ENCODE measurements at places on chromosomes 2 and 18. TPM values are rescaled to one million over a fixed set of nuclear protein-coding genes. Genes with fewer than 3 reads are reported as not detected.

Gene KCNK3
- 2.8 TPM for total RNA-seq

Gene METTL21A
- 32.6 TPM for total RNA-seq

Gene SH3RF3
- total RNA-seq = 1.9 TPM

Gene TBR1
- not detected for total RNA-seq

Gene NEB
- not detected for total RNA-seq

Gene CD226
- total RNA-seq = 0.10 TPM

Gene CAPN14
- total RNA-seq = 1.0 TPM

Gene KIF5C
- total RNA-seq = 1.3 TPM

Gene TNFRSF11A
- 1.3 TPM for total RNA-seq

Gene CYS1
- 0.79 TPM for total RNA-seq

Gene MATN3
- 0.81 TPM for total RNA-seq

Gene PTCD3
- total RNA-seq = 38.3 TPM

Gene LTBP1
- total RNA-seq = 9.2 TPM

GRCh38 chr2:217664761-217665160, 338.0 kb downstream of the TNS1 start:
- DNase-seq = no peak

- no peak for DNase-seq
Measured at GRCh38 chr18:62810682-62811081, 95.3 kb downstream of the PHLPP1 start.

DNA sequence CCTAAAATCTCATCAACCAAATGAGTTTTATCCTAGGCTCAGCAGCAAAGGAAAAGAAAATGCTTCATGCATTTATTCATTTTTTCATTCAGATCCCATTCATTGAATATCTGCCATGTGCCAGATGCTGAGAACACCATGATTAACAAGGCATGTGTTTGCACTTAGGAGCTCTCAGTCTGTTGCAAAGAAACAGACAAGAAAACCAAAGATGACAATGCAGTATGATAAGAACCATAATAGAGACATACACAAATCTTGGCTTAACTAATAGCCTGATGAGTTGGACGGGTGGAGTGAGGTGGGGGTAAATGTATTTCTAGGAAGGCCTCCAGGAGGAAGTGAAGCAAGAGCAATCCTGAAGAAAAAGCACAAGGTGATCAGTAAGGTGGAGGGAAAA, 177.8 kb upstream of the SCN7A start:
- no peak for DNase-seq

- DNase-seq = no peak
Measured at GRCh38 chr2:234278556-234279255, 218.2 kb downstream of the ARL4C start.

DNA sequence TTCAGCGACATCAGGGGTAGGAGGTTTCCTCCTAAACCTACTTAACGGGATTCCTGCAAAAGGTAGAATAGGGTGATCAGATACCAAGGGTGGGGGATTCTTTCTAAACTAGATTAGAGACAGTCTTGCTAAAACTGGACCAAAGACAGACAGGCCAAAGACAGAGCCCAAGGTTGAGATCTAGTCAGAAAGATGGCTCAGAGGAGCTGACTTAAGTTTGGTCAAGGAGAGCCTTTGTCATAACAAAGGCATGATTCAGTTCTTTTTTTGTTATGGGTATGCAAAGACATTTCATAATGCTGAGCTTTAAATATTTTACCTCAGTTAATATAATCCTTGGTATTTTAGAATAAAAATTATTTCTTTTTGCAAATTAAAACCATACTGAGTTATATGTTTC, 17.8 kb upstream of the GPR75 start:
- DNase-seq = no peak

- no peak for DNase-seq
Measured at GRCh38 chr18:35467624-35468016, 30.1 kb downstream of the INO80C start.

DNA sequence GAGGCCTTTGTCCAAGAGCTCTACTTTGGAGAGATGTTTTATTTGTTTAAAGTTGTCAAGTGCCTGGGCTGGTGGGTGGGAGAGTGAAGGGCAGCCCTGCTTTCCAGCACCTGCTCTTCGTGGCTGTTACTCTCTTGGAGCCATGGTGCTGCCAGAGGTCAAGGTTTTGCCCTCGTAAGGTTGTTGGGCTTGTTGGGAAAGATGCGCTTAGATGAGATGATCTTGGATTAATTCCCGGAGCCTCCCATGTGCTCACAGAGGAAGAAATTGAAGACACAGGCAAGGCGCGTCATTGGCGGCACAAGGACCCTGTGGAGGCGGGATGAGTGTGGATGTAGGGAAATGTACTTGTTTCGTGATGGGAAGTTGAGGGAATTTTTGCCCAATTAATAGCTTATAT, 27.9 kb downstream of the ZCCHC2 start:
- no peak for DNase-seq

DNA sequence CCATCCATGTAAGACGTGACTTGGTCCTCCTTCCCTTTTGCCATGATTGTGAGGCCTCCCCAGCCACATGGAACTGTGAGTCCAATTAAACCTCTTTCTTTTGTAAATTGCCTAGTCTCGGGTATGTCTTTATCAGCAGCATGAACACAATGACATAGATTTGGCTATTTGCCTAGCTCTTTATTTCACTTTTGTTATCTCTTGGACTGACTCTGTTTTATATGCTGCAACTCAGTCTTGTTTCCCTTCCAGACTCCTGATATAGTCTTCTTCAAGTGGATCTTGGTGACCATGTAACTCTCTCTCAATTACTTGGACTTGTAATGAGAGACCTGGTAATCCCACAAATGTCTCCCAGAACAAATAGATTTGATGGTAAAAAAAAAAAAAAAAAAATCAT, 627.6 kb downstream of the CCDC85A start:
- peak; percentile 22 for DNase-seq

- peak; percentile 52 for DNase-seq
Measured at GRCh38 chr2:20135631-20136050, 84.2 kb upstream of the LAPTM4A start.

- DNase-seq = peak; percentile 43
Measured at GRCh38 chr2:160269365-160269764, 69.3 kb upstream of the ITGB6 start.

- no peak for DNase-seq
Measured at GRCh38 chr18:76604935-76605240, 109.8 kb upstream of the ZNF516 start.

- no peak for DNase-seq
Measured at GRCh38 chr18:45243340-45244110, 371.8 kb upstream of the SLC14A2 start.

GRCh38 chr2:218041302-218042168, 27.5 kb upstream of the RUFY4 start:
- DNase-seq = no peak

DNA sequence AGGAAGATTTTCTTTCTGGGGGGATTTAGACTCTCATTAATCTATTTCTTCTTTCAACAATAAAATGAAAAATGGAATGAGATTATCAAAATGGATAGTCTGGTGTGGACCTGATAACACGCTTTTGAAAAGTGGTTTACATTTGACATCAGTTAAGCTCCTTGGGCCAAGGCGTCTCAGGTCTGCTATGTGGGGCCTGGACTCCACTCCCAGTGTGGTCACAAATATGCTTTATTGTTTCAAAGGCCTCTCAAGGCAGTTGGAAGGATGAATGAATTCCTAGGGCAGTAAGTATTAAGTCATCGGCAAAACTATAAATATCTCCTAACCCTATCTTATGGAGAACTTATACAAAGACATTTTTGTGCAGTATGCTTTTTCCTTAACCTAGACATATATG, 74.5 kb downstream of the ETAA1 start:
- DNase-seq = no peak

GRCh38 chr2:150911766-150912280, 349.8 kb downstream of the RBM43 start:
- peak; percentile 88 for DNase-seq

GRCh38 chr2:128834880-128835252, 516.2 kb upstream of the HS6ST1 start:
- DNase-seq = no peak

GRCh38 chr2:207746131-207746530, 23.6 kb downstream of the FZD5 start:
- peak; percentile 67 for DNase-seq

GRCh38 chr2:95077530-95077825, 44.1 kb downstream of the MRPS5 start:
- DNase-seq = peak; percentile 43

GRCh38 chr2:102129082-102129481, 13.5 kb upstream of the IL1R1 start:
- no peak for DNase-seq

DNA sequence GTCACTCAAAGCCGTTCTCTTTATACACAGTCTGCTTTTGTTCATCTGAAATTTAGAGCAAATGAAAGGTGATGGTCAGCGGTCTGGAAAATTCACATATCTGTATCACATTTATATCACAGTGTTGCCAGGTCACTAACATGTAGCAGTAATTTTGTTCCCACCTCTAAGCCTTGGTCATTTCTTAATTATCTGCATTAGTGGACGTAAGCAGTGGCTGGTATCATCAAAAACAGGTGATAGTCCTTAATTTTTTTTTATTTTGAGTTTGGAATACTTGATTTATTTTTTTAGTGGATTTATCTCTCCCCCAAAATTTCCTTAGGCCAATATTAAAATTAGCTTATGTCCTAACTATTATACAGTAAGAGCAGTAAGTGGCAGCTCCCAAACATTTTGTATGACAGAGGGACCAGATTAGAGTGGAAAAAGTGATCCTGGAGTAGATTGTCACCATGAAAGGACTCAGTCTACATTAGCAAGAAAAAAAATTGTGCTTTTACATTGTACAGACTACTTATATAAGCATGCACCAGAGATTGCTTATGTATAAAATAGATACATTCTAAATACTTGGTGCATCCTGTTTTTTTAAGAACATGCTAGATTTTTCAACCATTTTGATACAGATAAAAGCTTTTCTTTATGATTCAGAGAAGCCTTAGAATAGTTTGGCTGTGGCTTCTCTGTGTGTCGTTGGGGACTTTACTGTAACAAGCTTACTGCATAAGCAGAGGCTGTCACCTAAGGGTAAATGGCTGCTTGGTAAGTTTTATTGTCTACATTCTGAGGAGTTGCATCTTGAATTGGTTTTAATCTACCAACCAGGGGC, 65.0 kb downstream of the MAPRE2 start:
- DNase-seq = no peak

DNA sequence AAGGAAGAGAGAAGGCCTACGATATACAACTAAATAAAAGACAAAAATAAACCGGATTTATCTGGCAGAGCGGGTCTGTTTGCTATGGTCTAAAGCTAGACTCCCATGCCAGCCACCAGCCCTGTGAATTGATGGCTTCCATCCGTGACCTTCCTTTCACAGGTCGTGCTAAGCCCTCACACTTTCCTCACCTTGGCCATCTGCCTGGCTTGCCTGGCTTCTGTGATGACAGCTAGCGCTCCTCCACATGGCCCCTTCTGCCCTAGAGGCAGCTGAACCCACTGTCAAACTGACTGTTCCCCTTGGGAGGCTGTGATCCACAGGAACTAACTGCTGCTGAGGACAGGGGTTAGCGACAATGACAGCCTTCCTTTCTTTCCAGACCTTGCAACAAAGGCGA, 32.5 kb downstream of the GAREM1 start:
- DNase-seq = no peak

GRCh38 chr2:141458351-141458750, 672.5 kb downstream of the LRP1B start:
- DNase-seq = no peak

GRCh38 chr18:77177009-77177408, 44.4 kb upstream of the MBP start:
- DNase-seq = peak; percentile 22

DNA sequence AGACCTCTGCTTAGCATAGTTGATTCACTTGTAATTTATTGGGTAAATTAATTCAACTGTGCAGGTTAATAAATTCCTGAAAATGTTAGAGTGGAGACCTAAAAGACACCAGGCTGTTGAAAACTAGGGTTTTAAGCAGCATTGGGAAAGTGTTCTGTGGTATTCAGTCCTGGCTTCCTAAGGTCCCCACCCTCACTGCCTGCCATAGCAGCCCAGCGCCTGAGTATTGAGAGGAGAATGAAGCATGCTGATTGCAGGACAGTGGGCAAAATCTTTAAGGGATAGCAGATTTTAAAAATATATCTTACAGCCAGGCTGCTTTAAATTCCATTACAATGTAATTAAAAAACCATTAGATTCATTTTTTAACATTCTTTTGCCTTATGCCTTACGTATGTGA, 20.6 kb downstream of the MEIS1 start:
- no peak for DNase-seq

DNA sequence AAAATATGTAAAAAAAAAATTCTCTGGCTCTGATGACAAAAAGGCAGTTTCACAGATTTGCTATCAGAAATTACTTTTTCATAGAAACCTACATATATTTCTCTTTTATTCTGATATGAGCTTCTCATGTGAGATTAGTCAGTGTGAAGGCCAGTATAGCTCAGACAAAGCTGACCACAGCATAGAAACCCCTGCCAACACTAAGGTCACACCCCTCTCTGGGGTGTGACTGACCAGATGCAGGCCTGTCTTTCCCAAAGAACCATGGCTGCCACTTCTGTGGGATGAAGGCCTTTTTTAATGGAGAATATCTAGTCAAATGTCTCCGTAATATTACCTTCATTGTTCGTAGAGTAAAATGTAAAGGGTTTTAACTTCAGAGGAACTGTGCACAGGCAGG, 330.3 kb upstream of the KCNJ3 start:
- DNase-seq = no peak

DNA sequence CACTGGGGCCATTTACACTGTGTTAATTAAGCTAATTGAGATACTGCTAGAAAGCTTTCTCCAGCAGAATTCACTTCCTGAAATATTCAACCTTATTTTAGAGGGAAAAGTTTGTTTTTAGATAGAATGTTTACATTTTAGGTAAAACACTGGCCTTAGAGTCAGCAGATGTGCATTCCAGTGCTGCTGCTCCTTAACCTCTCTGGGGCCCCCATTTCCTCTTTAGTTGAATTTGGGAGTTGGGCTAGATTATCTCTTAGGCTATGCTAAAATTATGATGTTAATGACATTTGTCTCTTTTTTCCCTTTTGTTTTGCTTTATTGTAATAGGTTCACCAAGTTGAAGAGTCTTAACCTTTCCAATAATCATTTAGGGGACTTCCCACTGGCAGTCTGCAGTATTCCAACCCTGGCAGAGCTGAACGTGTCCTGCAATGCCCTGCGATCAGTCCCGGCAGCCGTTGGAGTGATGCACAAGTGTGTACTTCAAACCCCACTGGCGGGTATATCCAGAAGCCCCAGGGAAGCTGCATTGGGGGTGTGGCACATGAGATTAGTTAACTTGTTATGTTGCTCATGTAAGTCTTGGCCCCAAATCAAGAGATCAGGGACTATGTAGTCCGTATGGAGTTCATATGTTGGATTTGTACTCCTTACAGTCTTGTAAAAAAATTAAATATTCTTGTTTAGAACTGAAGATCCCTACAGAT, 179.5 kb downstream of the PHLPP1 start:
- no peak for DNase-seq

- DNase-seq = peak; percentile 39
Measured at GRCh38 chr2:32357318-32358110, 691 bp downstream of the BIRC6 start.

GRCh38 chr2:50535971-50536759, 495.8 kb downstream of the NRXN1 start:
- DNase-seq = peak; percentile 4

DNA sequence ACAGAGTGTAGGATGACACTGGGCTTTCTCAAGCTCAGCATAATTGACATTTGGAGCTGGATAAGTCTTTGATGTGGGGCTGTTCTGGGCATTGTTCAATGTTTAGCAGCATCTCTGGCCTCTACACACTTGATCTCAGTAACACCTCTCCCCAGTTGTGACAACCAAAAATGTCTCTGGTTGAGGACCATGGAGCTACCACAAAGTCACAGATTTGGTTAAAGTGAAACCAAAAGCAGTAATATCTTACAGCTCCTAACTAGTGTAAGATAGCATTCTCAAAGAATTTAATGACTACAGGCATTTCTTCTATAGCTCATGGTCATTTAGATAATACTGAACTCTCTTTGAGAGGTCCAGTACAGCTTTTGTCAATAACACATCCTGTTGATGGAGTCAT, 23.4 kb upstream of the PAX3 start:
- DNase-seq = no peak

All from M059J (cell line).